ENCODE measurements at places on chromosomes 3 and 15.

DNA sequence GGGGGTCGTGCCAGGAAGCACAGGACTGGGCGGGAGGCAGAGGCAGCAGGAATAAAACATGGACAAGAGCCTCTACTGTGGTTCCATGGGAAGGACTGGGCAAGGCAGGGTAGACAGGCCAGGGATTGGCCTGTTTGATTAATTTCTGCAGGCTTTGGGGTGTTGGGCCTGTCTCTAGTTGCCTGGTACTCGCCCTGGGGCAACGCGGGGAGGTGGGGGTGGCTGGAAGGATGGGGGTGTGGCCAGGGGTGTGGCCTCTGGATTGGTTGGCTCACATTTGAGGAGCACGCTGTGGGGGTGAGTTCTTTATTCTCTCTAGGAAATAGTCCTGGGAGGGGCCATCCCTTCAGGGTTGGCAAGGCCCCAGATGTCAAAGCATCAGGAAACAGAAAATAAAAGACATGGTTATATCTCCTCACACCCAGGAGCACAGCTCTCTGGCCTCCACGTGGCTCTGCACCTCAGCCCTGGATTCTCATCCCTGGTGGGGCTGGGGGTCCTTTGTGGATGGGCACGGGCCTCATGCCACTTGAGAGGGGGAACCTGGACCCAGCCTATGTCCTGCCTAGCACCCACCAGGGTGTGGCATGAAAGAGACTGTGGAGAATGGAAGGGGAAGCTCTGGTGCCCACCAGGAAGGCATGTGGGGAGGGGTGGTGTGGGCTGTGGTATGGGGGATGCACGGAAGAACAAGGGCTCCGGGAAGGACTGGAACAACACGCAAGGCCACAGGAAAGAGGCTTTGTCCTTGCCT is 223.0 kb upstream of the LYSMD4 start:
- no peak for DNase-seq

GRCh38 chr3:12222775-12223485 is 64.2 kb upstream of the TIMP4 start:
- no peak for DNase-seq

- DNase-seq = no peak
Observed at GRCh38 chr3:13125092-13126015, 52.1 kb upstream of the IQSEC1 start.

DNA sequence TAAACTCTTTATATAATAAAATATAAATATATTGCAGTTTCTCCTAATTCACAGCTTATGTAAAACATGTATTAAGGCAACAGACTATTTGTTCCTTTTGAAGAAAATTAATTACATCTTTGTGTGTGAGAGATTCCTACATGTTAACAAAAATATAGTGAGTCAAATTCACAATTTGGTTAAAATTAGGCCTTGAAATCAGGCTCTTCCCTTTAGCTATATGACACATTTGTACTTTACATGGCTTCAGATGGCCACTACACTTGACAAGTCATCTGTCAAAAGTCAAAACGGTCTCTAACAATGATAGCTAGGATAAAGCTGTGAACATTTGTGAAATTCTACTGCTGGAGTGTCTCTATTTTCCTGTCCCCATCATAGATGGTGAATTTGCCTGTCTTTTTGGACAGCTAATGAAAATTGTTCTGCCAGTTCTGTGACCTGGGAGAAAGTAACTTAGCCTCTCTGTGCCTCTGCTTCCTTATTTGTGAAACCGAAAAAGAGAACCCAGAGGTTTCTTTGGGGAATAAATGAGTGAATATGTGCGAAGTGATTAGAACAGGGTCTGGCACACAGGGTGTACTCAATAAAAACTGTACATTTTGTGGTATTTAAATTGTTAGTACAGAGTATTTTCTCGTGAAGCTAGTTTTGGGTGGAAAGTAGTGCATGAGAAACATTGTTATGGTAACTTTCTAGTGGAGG is 23.6 kb downstream of the TM4SF4 start:
- no peak for DNase-seq

DNA sequence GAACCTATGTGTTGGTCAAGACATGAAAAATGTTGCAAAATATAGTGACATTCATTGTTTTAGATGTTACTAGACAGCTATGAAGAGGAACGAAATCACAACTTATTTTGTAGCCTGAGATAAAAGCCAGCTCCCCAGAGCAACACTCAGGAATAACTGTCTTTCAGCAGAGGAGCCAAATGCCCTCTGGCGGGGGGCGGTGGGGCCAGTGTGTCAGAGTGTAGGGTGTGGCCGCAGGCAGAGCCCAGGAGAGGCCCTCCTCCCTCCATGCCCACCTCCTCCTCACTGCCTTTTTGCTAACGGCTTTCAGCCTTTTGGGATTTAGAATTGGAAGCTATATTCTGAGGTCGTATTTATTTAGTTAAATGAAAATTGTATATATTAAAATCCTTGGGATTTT is 16.9 kb downstream of the APOD start:
- no peak for DNase-seq

- DNase-seq = no peak
Observed at GRCh38 chr15:93719921-93720351, 511.4 kb upstream of the MCTP2 start.

- no peak for DNase-seq
Observed at GRCh38 chr3:193271101-193271840, 30.2 kb downstream of the PLAAT1 start.

DNA sequence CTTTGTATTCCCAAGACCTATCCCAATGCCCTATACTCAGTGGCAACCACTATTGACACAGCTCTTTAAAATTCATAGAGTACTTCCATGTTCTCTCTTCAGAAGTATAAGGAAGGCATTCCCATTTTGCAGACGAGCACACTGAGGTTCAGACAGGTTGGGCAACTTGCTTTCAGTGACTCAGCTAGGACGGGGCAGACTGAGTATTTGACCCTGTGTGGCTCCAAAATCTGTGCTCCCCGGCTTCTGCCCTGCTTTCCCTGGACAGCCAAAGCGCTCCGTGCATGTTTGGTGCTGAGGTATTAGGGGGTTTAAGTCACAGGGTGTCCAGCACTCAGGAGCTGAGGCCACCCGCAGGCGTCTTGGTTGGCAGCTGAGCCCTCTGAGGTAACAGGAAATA is 59.5 kb downstream of the CEMIP start:
- no peak for DNase-seq

- no peak for DNase-seq
Observed at GRCh38 chr3:194032828-194033435, 103.0 kb upstream of the HES1 start.

DNA sequence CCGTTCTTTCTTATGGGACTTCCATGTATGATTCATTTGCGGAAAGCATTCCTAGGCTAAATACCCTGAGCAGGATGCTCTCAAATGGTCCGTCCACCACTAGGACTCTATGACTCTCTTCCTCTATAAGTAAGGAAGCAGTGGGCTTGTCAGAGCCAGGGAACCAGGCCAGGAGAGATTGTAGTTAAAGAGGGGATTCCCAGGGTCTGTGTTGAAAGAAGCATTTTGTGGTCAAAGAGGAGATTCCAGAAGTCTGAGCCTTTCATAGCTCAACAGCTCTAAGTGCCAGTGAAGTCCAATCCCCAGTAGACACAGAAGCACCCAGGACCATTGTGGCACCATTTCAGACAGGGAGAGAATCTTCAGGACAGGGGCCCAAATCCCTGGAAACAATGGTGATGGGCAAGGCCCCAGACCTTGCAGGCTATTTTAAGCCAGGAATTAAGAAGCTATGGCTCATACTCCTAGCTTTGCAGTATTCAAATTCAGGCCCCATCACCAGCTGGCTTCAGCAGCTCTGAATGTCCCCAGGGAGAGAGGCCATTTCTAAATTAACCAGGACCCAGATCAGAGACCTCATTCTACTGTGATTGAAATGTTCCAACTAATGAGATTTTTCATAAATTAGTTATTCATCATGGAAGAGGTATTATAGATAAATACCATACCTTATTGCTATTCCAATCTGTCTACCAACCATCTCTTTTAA is 81.7 kb downstream of the CD47 start:
- no peak for DNase-seq

DNA sequence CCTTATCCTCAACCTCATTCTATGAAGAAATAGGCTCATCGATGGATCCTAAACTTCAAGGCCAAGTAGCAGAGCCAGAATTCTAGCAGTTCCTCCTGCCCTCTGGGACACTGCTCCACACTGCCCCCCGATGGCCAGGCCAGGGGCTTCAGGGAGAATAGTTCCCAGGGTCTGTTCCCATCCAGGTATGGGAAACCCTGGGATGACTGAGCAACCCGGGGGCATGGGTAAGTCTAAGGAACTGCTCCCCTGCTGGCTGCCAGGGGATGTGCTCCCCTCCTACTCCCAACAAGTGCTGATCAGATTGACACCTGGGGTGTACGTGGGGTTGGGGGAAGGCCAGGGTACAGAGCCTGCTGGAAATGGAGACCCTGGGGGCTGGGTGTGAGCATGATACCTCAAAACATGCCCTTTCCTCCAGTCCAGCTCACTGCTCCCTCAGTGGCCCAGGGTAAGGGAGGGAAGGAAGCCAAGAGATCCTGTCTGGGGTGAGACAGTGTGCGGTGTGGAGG is 7.6 kb downstream of the ULK3 start:
- peak; percentile 9 for DNase-seq

DNA sequence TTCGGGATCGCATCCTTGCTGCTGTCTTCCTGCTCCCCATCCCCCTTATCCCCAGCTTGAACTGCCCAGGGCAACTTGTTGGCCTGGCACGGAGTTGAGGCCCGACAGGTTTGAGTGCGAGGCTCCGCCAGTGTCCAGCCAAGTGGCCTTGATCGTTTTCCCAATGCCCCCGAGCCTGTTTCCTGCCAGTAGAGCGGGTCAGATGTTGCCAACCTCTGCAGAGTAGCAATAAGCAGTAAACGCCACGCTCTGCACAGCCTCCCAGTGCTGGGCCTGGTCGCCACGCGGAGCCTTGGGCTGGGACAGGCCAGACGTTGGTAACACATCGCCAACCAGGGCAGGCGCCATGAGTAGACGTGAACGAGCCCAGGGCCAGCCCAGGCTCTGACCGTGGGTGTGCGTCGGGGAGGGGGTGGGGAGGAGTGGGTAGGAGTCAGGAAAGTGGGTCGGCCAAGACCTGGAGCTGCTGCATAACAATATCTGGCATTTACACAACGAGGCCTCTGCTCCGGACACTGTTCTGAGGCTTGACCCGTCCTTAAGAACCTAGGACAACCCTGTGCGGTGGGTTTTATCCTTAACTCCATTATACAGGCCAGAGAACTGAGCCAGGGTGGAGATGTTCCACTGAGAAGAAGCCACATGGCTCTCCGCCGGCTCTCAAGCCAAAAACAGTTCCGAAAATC is 444 bp upstream of the ABHD14A start:
- no peak for DNase-seq
